ENCODE measurements at places on chromosomes 12 and 14.

GRCh38 chr14:39372656-39373055 is 59.6 kb downstream of the FBXO33 start:
- no peak for DNase-seq

DNA sequence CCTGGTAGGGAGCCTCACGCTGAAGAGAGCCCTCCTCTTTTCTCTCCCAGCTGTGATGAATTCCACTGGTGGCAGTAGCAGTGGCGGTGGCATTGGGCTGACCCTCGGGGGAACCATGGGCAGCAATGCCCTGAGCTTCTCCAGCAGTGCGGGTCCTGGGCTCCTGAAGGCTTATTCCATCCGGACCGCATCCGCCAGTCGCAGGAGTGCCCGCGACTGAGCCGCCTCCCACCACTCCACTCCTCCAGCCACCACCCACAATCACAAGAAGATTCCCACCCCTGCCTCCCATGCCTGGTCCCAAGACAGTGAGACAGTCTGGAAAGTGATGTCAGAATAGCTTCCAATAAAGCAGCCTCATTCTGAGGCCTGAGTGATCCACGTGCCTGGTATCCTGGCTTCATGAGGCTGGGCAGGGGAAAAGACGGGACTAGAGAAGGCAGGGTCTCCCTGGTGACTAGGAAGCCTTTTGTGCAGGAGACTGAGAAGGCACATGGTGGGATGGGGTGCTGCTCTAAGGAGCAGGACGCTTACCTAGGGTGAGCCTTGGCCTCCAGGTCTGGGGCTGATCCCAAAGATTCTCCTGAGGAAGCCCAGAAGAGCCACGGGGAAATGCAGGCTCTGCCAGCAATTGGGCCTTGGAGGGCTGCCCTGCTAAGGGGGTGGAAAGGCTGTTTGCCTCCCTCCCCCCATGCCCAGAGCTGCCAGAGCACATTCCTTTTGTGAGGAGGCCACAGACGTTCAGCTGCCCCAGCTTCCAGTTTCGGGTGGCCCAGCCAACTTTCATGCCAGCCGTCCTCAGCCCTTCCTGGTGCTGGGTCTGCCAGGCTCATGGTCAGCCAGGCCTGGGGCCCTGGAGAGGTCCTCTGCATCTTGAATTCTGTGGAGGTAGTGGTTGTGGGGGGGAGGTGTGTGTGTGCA is 15.8 kb downstream of the KRT7 start:
- DNase-seq: no peak

- no peak for DNase-seq
Observed at GRCh38 chr14:75757644-75758402, 96.8 kb downstream of the TTLL5 start.

DNA sequence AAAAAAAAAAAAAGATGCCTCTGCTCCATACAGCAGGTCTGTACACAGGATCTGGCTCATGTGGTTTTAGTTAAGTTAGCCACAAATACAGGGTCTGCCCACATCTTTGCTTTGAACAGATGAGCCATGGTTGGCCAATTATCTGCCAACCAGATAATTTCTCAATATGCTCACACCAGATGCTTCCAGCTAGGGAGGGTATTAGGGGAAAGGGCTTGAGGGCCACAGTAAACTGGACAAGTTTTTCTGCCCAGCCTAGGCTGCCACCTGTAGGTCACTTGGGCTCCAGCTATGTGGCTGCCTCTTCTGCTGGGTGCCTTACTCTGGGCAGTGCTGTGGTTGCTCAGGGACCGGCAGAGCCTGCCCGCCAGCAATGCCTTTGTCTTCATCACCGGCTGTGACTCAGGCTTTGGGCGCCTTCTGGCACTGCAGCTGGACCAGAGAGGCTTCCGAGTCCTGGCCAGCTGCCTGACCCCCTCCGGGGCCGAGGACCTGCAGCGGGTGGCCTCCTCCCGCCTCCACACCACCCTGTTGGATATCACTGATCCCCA is 776 bp downstream of the RDH5 start:
- peak; percentile 89 for DNase-seq

DNA sequence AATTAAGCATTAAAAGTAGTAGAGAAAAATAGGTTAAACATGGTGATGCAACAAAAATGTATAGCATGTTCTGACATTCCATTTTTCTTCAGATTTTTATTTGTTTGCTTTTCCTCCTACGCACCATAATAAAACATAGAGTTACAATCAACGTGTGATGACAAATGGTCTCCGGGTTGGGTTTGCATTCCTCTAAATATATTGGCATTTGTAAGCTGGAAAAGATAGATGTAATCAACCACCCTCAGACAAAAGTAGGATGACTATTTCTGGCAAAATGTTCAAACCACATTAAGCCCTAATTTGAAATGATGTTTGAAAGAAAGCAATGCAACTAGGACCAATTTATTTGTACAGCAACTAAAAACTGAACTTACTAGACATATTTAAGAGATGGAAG is 58.4 kb downstream of the SLC25A21 start:
- DNase-seq: no peak

DNA sequence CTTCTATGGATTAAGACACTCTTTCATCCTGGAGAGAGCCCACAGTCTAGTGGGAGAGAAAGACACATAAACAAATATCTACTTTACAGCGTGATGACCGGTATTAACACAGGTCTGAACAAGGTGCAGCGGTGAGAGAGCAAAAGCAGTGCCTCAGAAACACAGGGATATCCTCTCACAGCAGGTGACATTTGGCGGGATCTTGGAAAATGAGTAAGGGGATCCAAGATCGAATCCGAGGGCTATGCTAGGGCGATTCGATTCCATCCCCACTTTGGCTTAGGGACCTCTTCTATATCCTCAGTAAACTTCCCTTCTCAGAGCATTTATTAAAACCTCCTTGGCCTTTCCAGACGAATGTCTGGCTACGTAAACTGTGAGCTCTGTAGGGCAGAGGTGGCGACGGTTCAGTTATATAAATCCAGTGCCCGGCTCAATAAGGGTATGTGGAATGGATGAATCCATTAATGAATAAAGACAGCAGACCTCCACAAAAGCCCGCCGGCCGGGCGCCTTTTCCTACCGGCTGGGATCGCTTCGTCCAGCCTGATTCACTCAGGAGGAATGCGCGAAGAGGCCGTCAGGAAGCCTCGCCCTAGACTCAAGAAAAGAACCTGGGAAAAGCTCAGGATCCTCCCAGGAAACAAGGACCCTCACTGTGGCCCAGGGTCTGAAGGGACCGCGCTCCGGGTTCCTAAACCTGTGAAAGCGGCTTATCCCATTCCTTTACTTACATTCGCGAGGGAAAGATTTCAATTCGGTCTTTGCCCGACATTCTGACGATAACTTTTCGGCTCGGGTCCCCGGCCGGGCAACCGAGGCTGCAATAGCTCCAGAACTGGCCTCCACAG is 455 bp downstream of the ATP6V1D start:
- DNase-seq: no peak

GRCh38 chr14:56474419-56475022 is 105.1 kb upstream of the TMEM260 start:
- no peak for DNase-seq

- DNase-seq: no peak
Observed at GRCh38 chr12:124319368-124320050, 24.6 kb downstream of the RFLNA start.

DNA sequence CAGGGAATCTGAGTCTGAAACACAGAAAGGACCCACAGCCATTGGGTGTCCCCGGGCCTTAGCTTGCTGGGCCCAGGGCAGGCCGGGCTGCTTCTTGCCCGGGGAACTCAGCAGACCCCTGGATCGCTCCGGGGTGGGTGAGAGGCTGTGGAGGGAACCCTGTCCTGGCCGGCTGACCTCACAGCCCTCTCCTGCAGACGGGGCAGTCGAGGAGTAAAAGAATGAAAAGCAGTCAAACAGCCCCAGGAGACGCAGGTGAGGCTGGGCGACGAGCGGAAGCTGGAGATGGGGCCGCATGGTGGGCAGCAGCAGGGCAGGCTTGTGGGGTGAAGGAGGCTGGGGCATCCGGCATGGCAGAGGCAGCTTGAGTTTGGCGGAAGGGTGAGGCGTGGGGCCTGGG is 57.0 kb downstream of the KIF26A start:
- no peak for DNase-seq

- DNase-seq: no peak
Observed at GRCh38 chr14:99699085-99699760, 15.1 kb downstream of the CYP46A1 start.

- no peak for DNase-seq
Observed at GRCh38 chr12:101107032-101107763, 102.8 kb downstream of the SLC5A8 start.

GRCh38 chr12:111445726-111446581 is 40.2 kb downstream of the SH2B3 start:
- DNase-seq: no peak

DNA sequence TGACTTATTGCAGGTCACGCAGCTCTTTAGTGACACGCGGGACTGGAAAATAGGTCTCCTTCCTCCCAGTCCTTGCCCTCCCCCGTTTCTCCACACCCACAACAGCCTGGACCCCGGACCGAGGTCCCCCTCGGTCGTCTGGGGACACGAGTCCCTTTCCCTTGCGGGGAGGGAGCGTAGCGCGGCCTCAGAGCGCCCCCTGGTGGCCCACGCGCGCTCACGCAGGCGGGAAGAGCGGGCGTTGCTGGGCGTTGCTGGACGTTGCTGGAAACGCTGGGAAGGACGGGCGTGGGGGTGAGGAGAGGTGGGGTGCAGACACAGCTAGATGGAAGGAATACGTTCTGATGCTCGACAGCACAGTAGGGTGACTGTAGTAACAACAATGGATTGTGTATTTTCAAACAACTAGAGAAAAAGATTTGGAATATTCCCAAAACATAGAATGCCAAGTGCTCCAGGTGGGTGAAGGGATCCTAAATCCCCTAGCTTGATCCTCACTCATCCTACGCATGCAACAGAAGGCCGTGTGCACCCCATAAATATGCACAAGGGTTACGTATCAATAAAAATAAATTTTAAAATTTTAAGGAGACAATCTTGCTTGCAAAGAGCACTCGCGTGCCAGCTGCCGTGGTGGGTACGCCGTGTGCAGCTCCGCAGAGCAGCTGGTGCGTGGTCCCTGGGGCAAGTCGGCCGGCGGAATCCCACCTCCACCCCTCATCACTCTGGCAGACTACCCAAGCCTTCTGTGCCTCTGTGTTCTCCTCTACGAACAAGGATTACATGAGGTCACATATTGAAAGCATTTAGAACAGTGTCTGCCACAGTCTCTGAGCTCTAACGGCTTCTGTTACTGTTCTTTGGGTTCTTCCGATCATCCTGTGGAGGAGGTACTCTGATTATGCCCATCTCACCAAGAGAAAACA is 87.4 kb downstream of the B4GALNT3 start:
- no peak for DNase-seq

DNA sequence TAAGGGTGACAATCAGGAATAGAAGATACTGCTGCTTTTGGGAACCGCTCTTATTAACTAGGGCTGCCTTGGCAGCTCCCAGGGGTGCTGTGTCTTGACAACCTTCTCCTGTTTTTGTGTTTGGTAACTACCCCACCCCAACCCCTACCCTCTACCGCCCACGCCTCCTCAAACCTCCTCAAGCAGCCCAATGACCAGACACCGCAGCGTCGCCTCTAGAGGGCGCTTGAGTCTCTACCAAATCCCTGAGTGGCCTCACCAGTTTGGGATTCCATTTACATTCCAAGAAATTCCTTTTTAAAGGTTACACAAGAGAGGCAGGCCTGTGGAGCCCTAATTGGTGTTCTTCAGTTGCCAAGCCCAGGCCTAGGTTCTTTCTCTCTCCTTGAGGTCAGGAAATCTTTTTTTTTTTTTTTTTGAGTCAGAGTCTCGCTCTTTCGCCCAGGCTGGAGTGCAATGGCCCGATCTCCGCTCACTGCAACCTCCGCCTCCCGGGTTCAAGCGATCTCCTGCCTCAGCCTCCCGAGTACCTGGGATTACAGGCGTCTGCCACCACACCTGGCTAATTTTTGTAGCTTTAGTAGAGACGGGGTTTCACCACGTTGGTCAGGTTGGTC is 72.4 kb upstream of the USP44 start:
- DNase-seq: peak; percentile 86

DNA sequence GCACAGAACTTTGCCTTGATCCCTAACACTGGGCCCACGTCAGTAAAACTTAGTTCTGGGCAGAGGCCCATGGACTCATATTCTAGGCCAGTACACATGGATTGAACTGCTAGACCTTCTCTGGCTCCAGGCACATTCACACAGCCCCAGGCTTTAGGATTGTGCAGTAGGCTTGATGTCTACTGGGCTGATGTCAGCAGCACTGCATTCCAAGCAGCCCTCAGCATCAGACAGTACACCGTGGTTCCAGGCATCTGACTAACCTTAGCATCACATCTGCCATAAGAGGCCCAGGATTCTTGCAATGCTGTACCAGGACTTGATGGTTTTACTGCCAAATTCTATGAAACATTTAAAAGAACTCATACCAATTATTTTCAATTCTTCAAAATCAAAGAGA is 301.9 kb downstream of the CCER1 start:
- DNase-seq: no peak

GRCh38 chr14:104112113-104112505 is 26.3 kb upstream of the KIF26A start:
- no peak for DNase-seq

DNA sequence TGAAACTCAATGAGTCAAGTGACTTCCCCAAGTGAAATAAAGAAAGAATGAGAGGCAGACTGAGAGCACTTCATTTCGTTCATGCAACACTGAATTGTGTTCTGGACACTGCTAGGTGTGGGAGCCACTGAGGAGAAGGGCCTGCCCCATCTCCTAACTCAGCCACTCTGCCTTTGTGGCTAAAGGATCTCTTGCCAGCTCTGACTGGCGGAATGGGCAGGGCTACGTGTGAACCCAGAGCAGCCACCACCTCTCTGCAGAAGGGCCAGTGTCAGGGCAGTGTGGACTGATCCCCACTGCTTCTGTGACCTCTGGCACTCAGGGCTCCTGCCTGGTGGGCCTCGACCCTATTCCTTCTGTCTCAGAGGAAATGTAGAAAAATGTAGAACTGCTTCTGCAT is 46.5 kb upstream of the GZMB start:
- no peak for DNase-seq

- DNase-seq: no peak
Observed at GRCh38 chr14:99479906-99480869, at the start of gene SETD3. Gene SETD3 (minus strand): TSS chr14:99480859. CDS start chr14:99465805, 15,054 bp downstream.

DNA sequence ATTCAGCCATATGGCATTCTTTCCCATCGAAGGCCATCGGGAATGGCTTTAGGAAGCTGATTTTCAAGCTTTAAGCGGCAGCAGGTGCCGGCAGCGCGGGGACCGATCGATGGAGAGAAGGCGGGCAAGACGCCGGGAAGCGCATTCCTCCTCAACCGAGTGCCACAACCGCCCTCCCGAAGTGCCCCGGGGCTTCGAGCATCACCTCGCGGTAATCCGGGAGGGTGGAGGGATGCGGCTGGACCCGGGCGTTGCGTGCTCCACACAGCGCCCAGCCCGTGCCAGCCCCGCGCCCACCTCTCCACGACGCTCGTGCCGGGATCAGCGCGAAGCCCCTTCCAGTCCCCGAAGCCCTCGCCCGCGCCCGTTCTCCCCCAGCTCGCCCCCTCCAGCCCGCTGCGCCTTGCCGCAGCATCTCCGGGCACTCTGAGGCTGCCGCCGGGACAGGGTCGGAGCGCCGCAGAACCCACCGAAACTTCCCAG is 3.2 kb downstream of the USP44 start:
- no peak for DNase-seq

- DNase-seq: no peak
Observed at GRCh38 chr12:63362791-63363190, 211.8 kb upstream of the AVPR1A start.

- no peak for DNase-seq
Observed at GRCh38 chr14:104425763-104426646, 153.6 kb upstream of the C14orf180 start.

Data from GM04503 (cell line).